DMS79 treated with DMSO at 0.1 percent for 48 hours (cell line): ENCODE measurements at places on chromosomes 12 and 14.

DNA sequence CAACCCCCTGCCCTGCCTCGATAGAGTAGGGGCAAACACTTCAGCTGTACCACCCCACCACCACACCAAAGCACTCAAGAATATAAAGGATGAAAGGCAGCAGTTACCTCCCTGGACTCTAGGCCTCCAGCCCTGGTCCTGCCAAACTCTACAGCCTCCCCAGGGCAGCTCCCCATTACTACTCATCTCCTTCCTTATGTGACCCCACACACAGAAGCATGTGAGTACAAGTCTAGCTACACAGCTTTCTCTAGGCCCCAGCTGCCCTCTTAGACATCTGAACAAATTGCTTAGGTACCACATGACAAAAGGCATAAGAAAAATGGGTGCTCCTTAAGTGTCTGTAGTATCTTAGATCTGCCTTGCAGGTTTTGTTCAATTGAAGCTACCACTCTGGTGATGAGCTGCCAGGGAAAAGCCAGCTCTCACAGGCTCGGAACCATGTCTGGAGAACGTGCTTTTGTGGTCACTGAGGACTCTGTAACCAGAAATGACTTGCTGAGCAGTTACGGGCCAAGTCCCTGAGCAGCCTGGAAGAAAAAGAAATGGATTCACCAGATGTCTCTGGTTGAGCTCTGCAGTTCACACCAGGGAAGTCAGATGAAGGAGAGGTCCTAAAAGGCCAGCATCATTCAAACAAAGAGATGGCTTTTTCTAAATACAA, 32.8 kb downstream of the FMNL3 start:
- DNase-seq, result peak; percentile 79

DNA sequence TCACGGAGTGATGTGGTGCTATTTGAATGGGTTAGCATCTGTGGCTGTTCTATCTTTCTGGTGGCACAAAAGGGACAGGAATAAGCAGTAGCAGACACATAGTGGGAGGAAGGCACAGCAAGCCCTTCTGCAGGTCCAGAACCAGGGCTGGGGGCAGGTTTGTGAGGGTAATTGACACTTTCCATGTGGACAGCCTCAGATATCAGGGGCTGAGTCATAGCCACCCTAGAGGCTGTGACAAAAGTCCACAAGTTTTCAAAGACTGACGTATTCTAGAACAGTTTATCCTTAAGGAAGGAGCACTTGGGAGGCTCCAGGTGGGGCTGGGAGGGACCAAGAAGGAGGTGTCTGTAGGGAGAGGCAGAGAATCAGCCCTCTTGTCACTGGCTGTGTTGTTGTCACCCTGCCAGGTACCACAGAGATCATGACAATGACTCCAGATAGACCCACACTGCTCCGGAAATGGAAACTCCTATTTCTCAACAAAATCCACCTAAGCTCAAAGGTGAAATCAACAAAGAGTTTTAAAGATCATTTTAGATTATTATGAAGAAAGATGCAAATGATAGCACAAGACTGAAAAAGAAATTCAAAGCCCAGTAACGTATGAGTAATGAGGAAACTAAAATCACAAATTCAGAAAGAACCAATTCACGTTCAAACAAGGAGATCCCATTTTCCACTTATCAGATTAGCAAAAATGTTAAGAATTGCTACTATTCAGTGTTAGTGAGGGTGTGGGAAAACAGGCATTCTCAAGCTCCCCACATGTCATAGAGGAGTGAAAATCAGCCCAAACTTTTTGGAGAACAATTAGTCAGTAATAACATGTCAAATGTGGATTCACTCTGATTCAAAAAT, 48.3 kb downstream of the NFKBIA start:
- no peak for DNase-seq

DNA sequence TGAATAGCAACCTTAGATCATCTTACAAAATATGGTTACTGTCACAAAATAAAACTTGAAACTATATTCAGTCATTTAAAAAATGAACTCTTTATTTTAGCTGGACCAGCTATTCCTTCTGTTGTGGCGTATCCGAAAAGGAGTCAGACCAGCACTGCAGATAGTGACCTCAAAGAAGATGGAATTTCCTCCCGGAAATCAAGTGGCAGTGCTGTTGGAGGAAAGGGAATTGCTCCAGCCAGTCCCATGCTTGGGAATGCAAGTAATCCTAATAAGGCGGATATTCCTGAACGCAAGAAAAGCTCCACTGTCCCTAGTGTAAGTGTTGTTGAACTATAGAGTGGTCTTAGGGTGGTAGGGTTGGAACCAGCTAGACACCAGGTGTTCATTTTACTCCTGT, 47.7 kb downstream of the CKB start:
- no peak for DNase-seq

GRCh38 chr14:94904636-94905035, 134.7 kb upstream of the GSC start:
- no peak for DNase-seq

DNA sequence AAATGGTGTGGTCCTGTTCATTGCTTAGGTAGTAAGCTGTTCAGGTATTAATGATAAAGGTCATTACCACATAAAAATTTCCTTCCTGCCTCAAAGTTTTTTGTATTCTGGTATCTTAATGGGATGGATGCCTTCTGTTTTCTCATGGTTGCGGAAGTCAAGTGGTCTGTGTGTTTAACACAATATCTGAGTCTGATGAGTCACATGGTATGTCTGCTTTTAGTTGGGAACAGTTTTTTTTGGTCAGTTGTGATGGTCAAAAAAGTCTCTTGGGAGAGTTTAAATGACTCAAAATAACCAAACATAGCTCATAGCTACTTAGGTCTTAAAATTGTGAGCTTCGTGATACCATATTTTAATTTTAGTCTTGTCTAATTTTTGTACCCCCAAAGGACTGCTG, 40.7 kb downstream of the STK38L start:
- no peak for DNase-seq

DNA sequence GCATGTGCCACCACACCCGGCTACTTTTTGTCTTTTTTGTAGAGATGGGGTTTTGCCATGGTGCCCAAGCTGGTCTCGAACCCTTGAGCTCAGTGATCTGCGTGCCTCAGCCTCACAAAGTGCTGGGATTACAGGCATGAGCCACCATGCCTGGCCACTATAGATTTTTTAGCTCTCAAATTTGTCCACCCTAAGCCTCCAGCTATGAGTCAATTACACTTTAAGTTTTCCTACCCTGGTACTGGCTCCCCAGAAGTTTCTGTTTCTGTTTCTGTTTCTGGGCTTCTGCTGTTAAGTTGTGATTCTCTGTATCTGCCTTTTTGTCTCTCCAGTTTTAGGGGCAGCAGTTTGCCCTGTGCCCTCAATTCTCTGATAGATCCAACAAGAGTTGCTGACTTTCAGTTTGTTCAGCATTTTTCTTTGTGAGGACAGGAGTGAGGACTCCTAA, 4.4 kb upstream of the TINF2 start:
- DNase-seq, result no peak

DNA sequence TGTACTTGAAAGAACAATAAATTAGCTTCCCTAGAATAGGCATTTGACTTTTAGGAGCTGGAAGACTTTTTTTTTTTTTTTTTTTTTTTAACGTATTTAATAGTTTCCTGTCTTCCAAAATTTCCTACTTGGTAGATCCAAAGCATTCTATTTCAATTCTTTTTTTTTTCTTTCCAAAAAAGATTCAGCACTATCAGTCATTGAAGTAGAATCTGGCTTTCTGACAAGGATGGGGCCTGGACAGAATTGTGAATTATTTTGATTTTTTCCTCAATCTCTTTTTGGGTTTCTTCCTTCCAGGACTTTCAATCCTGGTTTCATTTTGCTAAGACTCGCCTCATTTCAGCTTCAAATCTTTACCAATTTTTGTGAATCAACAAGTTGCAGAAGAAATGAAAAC, 21.2 kb downstream of the GNG2 start:
- DNase-seq, result no peak

DNA sequence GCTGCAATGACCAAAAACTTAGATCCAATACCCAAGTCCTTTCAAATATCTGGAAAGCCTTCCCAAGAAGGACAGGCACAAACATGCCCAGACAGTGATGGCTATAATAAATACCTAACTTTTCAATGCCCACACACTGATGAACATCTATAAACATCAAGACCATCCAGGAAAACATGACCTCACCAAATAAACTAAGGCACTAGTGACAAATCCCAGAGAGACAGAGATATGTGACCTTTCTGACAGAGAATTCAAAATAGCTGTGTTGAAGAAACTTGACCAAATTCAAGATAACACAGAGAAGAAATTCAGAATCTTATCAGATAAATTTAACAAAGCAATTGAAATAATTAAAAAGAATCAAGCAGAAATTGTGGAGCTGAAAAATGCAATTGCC, 38.7 kb upstream of the INSM2 start:
- DNase-seq, result no peak

GRCh38 chr14:39113685-39114072, 444 bp upstream of the GEMIN2 start:
- no peak for DNase-seq

DNA sequence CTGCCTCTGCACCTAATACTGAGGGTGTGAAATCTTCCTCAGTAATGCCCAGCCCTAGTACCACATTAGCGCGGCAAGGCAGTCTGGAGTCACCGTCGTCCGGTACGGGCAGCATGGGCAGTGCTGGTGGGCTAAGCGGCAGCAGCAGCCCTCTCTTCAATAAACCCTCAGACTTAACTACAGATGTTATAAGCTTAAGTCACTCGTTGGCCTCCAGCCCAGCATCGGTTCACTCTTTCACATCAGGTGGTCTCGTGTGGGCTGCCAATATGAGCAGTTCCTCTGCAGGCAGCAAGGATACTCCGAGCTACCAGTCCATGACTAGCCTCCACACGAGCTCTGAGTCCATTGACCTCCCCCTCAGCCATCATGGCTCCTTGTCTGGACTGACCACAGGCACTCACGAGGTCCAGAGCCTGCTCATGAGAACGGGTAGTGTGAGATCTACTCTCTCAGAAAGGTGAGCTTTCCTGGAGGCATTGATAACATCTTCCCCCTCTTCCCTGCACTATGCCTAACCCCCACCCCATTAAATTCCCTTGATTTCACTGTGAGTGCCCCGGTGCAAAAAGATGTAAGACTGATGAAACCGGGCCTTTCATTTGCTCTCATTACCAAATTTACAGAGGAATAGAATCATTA, 291.4 kb downstream of the NAV3 start:
- DNase-seq, result no peak

DNA sequence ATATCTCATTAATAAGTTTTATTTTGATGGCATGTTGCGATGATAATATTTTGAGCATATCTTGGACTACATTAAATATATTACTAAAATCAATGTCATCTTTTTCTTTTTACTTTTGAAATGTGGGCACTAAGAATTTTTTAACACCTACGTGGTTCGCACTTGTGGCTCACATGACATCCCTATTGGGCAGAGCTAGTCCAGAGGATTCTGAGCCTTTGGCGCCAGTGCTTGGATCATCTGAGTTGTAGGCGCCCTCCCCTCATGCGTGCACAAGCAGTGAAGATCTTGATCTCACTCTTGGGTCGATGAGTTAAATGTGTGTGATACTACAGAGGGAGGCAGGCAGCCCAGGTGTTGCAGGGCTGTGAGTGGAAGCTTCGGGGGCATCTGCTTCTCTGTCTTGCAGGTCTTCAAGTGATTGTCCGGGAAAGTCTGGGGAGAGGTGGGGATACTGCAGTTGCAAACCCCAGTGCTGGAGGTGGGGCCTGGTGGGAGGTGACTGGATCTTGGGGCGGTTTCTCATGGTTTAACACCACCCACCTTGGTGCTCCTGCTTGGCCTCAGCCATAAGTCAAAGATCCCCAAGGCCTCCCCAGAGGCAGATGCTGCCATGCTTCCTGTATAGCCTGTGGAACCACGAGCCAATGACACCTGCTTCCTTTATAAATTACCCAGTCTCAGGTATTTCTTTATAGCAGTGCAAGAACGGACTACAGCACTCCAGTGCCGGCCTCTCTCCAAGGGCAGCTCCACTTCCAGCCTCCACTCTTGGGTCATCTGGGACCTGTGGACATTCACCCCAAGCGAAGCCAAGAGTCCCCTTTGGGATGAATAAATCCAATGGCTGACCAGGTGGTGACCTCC, 46.1 kb upstream of the PPP2R5C start:
- no peak for DNase-seq

- peak; percentile 63 for DNase-seq
Measured at GRCh38 chr12:67441736-67442346, 172.7 kb downstream of the CAND1 start.

- DNase-seq, result no peak
Measured at GRCh38 chr12:110813756-110814155, 33.0 kb upstream of the CCDC63 start.

DNA sequence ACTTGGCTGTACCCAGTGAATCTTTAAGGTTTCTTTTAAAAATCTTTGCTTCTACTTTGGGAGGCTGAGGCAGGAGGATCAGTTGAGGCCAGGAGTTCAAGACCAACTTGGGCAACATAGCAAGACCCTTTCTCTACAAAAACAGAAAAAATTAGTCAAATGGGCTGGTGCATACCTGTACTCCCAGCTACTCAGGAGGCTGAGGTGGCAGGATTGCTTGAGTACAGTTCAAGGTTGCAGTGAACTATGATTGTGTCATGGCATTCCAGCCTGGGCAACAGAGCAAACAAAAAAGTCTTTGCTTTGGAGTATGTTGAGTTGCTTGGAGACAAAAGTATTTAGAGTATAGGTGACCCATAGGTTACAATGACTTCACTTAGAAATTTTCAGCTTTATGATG, 6.2 kb upstream of the DDX55 start:
- DNase-seq, result no peak

DNA sequence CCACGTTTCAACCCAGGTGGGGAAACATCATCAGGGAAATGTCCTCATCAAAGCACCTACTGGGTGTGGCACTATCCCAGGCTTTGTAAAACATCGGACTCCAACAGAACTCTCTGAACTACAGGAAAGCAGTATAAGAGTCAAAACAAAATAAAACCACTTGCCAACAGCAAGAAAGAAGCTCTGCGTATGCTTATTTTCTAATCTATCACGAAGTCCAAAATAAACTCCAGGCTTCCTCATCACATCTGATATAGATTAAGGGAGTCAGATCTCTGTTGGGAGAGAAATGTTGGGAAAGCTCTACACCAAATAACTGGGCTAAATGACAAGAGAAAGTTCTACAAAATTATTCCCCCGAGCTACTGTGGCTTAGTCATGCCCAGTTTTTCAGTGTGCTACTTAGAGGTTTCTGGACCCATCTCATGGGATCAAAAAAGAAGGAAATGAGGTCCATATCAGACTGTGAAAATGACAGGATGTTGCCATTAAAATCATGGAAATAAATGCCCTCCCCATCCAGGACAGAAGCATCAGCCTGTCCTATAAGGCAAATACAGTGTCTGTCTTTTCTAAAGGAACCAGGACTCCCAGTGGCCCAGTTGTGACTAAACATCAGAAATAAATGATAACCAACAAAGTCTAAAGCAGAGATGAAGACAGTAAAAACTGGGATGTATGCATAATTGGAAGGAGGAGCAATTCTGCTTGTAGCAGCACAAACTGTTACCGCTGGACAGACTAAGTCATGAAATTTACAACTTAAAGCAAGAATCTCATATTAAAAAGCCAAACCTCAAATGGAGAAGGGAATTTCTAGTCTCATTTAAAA, 149.5 kb downstream of the STXBP6 start:
- no peak for DNase-seq
